Inflammatory macrophage (primary cell): ENCODE measurements at places on chromosomes 6 and 20.

- DNase-seq, result no peak
Measured at GRCh38 chr6:88899569-88900316, 63.7 kb downstream of the RNGTT start.

DNA sequence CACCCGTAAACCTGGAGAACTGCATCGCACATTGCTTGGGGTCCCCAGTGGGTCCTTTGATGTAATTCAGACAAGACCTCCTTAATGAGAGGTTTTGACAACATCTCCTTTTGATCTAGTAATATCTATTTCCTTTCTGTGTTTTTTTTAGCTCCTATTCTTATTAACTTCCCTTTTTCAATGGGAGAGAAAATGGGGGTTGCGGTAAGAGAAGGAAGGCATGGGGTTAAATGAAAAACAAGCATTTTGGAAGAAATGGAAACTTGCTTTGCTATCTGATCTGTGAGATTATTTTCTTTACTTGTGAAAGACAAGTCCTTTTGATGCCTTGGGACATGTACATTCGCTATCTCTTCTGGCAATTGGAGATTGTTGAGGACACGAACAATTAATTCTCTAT lies 418.6 kb upstream of the MAN1A1 start:
- DNase-seq, result no peak

DNA sequence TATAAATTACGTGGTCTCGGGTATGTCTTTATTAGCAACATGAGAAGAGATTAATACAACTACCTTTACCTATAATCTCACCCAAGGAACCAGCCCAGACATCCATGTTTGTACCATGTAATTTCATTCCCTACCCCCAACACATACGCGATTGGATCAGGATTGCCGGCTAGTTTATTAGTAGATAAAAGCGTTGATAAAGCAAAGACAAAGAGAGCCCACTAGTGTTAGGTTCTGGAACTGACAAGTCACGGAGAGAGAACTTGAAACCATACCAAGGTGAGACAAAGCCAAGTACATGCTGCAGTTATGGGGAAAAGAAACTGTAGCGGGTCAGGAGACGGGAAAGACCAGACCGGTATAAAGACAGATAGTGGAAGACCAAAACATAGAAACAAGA lies 37.4 kb upstream of the FAM135A start:
- DNase-seq, result no peak

- DNase-seq, result no peak
Measured at GRCh38 chr6:14060971-14061370, 56.6 kb upstream of the CD83 start.

DNA sequence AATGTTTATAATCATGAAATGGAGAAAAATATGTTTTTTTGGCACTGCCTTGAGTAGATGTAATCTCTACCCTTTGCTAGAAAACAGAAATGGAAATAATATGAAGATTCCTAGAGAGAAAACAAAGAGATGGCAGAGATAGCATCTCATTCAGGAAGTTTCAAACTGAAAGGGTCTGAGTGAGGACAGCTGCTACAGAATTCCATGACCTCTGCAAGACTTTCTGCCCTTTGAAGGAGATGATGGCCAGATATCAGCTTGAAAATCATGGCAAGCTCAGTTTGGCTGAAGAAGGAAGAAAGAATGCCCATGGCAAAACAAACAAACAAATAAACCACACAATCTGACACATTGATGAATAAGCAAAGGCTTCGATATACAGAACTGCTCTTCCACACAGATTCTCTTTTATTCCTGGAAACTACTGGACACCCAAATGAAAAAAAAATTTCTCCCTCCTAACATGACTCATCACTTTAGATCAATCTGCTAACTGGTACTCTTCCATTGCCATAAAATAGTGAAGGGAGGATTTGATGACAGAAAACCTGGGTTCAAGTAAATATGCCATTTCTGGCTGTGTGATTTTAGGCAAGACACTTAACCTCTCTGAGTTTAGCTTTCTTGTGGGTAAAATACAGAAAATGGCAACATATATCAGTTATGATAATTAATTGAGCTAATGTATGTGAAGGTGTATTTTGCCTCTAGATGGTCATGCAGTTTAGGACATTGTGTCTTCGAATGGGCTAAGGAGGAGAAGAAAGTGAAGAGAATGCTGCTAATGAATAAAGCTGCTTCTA lies 105.9 kb upstream of the SPACA1 start:
- DNase-seq, result no peak

- no peak for DNase-seq
Measured at GRCh38 chr6:17161076-17161475, 59.2 kb downstream of the STMND1 start.

DNA sequence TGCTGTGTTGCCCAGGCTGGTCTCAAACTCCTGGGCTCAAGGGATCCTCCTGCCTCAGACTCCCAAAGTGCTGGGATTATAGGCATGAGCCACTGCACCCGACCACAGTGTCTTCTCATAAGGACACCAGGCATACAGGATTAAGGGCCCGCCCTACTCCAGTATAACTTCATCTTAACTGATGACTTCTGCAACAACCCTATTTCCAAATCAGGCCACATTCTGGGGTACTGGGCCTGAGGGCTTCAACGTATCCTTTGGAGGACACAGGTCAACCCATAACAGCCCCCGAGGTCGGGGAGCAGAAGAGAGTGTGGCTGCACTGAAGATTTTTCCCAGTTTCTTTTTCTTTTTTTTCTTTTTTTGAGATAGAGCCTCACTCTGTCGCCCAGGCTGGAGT lies 39.7 kb downstream of the SUN5 start:
- no peak for DNase-seq

GRCh38 chr6:168558686-168559085 lies 117.7 kb downstream of the SMOC2 start:
- no peak for DNase-seq

DNA sequence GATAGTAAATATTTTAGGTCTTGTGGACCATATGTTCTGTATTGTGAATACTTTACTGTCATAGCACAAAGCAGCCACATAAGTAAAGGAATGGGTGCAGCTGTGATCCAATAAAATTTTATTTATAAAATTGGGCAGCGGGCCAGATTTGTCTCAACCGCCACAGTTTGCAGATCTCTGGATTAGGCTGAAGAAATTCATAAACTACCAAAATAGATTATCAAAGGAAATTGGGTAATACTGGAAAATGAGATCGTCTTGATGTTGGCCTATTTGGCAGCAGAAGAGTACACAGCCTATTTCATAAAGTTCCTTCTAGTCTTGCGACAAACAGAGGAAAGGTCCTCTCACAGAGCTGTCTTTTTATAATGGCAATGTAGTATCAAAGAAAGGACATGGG lies 69.8 kb downstream of the DZANK1 start:
- peak; percentile 21 for DNase-seq

- no peak for DNase-seq
Measured at GRCh38 chr6:22952097-22952496, 382.7 kb downstream of the HDGFL1 start.

DNA sequence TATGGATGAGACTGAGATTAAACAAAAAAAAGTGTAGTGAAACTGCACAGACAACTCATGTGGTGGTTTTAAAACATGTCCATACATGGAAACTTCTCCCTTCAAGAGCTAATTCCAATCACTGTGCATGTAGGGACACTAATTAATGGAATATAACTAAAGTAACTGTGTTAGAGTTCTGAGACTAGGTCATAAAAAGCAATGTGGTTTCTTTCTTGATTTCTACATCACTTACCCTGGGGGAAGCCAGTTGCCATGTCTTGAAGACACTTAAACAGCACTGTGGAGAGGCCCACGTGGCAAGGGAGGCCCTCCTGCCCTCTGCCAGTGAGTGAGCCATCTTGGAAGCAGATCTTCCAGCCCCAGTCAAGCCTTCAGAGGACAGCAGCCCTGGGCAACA lies 118.2 kb upstream of the DST start:
- no peak for DNase-seq

DNA sequence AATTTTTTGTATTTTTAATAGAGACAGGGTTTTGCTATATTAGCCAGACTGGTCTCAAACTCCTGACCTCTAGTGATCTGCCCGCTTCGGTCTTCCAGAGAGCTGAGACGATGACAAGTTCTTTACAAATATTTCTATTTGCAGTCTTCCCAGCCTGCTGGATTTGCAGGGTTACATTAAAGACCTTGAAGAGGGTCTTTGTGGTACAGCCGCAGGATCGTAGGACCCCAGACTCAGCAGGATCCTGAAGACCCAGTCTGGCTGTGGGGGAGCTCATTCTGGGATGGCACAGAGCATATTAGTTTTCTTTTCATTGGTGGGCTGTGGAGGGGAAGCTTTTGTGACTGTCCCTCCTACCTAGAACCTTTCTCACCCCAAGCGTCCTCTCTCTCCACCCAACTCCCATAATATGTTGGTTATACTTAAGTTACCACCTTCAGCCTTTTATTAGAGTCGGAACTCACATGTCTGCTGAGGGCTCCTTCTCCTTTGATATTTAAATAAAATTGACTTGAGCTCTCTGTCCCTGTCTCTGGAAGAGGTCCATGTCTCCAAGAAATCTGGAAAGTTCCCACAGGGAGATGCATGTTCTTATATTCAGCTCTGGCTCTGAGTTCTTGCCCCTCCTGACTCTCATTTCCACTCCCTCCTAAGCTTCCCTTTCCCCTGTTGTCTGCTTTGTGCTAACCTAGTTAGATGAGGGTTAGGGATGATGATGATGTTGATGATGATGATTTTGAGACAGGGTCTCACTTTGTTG lies 72.0 kb downstream of the TIAM2 start:
- DNase-seq, result no peak

- DNase-seq, result no peak
Measured at GRCh38 chr6:72551470-72551869, 70.4 kb upstream of the KCNQ5 start.
